Adrenal gland (tissue), 19 donors: ENCODE measurements at places on chromosomes 16 and 17.

GRCh38 chr17:45413498-45413923 lies 19.2 kb downstream of the ARHGAP27 start:
- no peak overlapping the region for H3K4me3 ChIP-seq
- H3K27me3 ChIP-seq, result no peaks in the 10 kb centered on the region
- H3K27ac ChIP-seq, result no peak overlapping the region

DNA sequence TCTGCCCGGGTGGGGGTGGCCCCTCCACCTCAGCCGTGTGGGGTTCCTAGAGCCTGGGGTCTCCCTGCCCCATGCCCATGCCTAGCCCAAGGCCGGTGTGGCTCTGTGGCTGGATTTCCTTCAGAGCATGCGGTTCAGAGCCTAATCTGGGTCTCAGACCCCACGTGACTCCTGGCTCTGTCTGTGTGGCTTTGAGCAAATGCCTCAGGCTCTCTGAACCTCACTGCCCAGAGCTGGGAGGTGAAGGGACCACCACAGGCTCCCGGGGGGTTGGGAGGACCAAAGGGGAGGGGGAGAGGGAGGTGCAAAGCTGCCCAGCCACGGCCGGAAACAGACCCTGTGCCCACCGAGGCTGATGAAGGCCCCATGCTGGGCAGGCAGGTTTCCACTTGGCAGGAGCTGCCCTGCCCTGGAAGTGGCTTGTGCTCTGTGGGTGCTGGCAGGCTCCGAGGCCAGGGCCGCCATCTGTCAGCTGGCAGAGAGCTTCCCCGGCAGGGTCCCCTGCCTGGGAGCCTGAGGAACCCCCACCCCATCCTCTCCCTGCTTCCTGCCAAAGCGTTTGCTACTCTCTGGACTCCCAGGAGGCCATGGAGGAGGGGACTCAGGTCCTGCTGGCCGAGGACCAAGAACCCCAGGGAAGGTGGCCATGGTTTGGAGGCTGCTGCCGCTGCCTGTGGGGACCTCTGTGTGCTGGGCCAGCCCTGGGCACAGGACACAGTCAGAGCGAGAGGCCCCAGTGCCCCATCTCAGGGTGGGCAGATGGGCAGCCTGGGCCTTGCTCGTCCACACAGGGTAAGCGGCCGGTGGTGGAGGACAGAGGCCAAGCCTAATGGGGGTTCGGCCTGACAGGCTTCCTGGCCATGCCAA lies 4.0 kb downstream of the CDH15 start:
- H3K27me3 ChIP-seq, result no peaks in the 10 kb centered on the region
- H3K4me1 ChIP-seq, result peaks cover 4% of the 10 kb centered on the region
- no peaks in the 10 kb centered on the region for H3K36me3 ChIP-seq
- no peak overlapping the region for H3K4me3 ChIP-seq
- no peak overlapping the region for H3K27ac ChIP-seq

GRCh38 chr17:4604111-4604644 lies 19.8 kb downstream of the SMTNL2 start:
- H3K27ac ChIP-seq, result peak overlapping the region; percentile 75
- DNase-seq, result peak; percentile 89

GRCh38 chr16:61797961-61798507 lies 238.2 kb downstream of the CDH8 start:
- no peaks in the 10 kb centered on the region for H3K27me3 ChIP-seq
- H3K4me3 ChIP-seq, result no peak overlapping the region
- H3K27ac ChIP-seq, result no peak overlapping the region
- no peaks in the 10 kb centered on the region for H3K4me1 ChIP-seq

DNA sequence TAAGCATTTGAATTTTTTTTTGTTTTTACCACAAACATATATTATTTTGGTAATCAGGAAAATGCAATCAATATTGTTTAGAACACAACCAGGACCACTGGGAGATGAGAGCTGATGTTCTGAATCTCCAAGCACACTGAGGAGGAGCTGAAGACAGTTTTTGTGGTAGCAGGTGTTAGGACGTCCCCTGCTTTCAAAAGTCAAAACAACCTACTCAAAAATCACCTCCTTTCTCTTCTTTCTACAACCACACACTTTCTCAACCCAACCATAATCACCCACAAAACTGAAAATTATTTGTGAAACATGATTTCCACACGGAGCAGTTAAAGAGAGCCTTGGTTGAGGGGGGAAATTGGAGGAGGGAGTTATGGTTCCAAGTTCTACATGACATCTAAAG lies 26.7 kb upstream of the CFAP20 start:
- H3K4me3 ChIP-seq, result no peak overlapping the region
- H3K4me1 ChIP-seq, result no peaks in the 10 kb centered on the region
- DNase-seq, result no peak
- no peaks in the 10 kb centered on the region for H3K36me3 ChIP-seq

DNA sequence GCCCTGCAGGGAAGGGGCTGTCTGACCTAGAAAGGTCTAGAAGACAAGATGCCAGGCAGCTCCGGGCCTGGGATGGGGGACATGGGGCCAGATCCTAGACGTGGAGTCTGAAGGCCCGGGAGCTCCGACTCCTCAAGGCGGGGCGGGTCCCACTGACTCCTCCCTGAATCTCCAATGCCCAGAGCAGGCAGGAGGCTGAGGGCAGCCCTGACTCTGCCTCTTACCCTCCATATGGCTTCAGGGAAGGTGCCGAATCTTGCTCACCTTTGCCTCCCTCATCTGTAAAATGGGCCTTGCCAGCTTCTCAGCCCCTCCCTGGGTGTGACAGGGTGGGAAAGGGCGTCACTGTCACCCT lies 14.8 kb downstream of the VASN start:
- no peak overlapping the region for H3K4me3 ChIP-seq
- H3K27me3 ChIP-seq, result no peaks in the 10 kb centered on the region
- no peak for DNase-seq
- peaks cover 9% of the 10 kb centered on the region for H3K4me1 ChIP-seq
- H3K27ac ChIP-seq, result no peak overlapping the region

GRCh38 chr16:89507214-89507833 lies 879 bp upstream of the SPG7 start:
- peak overlapping the region; percentile 94 for H3K4me3 ChIP-seq
- no peaks in the 10 kb centered on the region for H3K36me3 ChIP-seq
- peak overlapping the region; percentile 94 for H3K27ac ChIP-seq
- H3K27me3 ChIP-seq, result no peaks in the 10 kb centered on the region

DNA sequence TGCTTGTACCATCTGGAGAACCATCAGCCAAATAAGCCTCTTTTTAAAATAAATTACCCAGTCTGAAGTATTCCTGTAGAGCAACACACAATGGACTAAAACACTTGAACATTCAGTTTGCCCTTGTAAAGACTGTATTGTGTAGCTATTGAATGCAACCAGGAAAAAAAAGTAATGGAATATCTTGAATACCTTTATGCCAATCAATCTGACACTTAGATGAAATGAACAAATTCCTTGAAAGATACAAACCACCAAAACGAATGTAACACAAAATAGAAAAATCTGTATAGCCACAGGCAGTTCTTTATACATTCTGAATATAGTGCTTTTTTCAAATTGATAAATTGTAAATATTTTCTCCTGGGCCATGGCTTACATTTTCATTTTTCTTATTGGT lies 63.3 kb upstream of the KCNJ16 start:
- no peak overlapping the region for H3K4me3 ChIP-seq
- H3K36me3 ChIP-seq, result no peaks in the 10 kb centered on the region
- no peak for DNase-seq
- H3K27me3 ChIP-seq, result no peaks in the 10 kb centered on the region

DNA sequence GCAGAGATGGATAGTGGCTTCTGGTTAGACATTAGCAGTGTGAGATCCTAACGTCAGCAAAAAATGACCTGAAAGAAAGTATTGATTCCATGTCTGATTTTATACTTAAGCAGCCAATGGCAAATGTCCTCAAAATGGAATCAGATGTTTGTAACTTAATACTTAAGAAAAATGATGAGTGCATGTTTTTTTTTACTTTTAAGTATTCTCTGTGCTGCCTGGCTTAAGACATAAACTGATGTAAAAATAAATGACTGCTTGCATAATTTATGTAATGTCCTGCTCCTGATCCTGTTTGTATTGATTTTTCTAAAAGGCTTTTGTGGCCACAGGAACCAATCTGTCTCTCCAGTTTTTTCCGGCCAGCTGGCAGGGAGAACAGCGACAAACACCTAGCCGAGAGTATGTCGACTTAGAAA lies 7.4 kb downstream of the CBFB start:
- H3K4me3 ChIP-seq, result no peak overlapping the region
- H3K4me1 ChIP-seq, result peaks cover 17% of the 10 kb centered on the region
- no peak for DNase-seq
- no peaks in the 10 kb centered on the region for H3K36me3 ChIP-seq
- no peaks in the 10 kb centered on the region for H3K27me3 ChIP-seq

GRCh38 chr17:63960006-63960405 lies 12.7 kb downstream of the SCN4A start:
- H3K36me3 ChIP-seq, result no peaks in the 10 kb centered on the region
- no peak overlapping the region for H3K27ac ChIP-seq
- no peak for DNase-seq
- H3K4me1 ChIP-seq, result peaks cover 13% of the 10 kb centered on the region
- H3K4me3 ChIP-seq, result no peak overlapping the region

- no peak overlapping the region for H3K27ac ChIP-seq
- no peaks in the 10 kb centered on the region for H3K27me3 ChIP-seq
- H3K4me1 ChIP-seq, result no peaks in the 10 kb centered on the region
- H3K36me3 ChIP-seq, result no peaks in the 10 kb centered on the region
- H3K4me3 ChIP-seq, result no peak overlapping the region
- DNase-seq, result no peak
Measured at GRCh38 chr17:62670202-62670821, 42.8 kb downstream of the MRC2 start.

DNA sequence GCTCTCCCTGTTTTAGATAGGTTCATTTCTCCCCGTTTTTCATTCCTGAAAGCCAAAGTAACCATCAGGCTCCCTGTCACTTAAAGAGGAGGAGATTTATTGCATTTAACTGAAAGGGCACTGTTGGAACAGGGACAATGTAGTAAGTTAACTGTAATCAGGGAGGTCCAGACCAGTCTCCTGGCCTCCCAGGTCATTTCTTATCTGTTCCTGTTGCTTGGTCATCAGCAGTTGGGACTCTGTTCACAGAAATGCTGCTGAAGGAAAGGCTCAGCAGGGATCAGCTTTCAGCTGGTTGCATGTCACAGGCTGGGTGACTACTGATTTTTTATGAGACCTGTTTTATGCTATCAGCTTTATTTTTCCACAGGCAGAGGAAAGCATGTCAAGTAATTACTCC lies 622.6 kb upstream of the GOT2 start:
- H3K36me3 ChIP-seq, result no peaks in the 10 kb centered on the region
- DNase-seq, result no peak
- no peaks in the 10 kb centered on the region for H3K4me1 ChIP-seq
- H3K27ac ChIP-seq, result no peak overlapping the region

DNA sequence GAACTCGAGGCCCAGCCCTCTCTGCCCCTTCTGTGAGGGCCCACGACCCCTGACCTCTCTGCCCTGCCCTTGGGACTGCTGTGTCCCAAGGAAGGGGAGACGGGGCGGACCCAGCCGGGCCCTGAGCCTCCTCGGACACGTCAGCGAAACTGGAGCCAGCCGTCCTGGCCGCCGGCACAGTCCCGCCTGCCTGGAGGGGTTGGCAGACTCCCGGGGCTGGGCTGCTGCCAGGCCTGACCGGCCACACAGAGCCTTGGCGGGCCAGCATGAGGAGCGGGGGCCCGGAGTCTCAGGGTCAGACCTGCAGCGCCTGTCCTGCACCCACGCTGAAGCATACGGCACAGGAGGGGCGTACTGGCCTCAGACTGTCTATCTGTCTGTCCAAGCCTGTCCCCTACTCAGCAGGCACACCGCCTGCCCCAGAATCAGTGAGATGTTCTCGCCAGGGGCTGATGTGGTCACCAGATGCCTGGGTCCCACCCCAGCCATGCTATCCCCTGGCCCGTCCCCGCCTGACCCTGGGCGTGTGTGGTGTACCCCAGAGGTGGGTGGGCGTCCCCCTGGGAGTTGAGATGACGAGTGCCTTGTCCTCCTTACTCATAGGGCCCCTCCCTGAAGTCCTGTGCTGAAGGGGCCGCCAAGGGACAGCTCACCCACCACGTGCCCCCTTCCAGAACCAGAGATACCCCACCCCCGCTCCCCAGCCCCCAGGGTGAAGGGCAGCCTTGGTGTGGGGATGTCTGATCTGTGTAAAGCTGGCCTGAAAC lies 4.7 kb downstream of the VASN start:
- H3K27ac ChIP-seq, result peak overlapping the region; percentile 59
- no peaks in the 10 kb centered on the region for H3K27me3 ChIP-seq
- H3K4me3 ChIP-seq, result no peak overlapping the region
- peaks cover 28% of the 10 kb centered on the region for H3K4me1 ChIP-seq
- no peaks in the 10 kb centered on the region for H3K36me3 ChIP-seq

- H3K27me3 ChIP-seq, result no peaks in the 10 kb centered on the region
- H3K4me3 ChIP-seq, result no peak overlapping the region
- H3K36me3 ChIP-seq, result peaks cover 14% of the 10 kb centered on the region
- H3K27ac ChIP-seq, result no peak overlapping the region
- H3K4me1 ChIP-seq, result peaks cover 12% of the 10 kb centered on the region
Measured at GRCh38 chr17:37116671-37117185, 168.0 kb downstream of the AATF start.

- no peak for DNase-seq
- peaks cover 24% of the 10 kb centered on the region for H3K4me1 ChIP-seq
- H3K4me3 ChIP-seq, result no peak overlapping the region
- H3K36me3 ChIP-seq, result peaks cover 28% of the 10 kb centered on the region
Measured at GRCh38 chr17:75518201-75518600, 1.9 kb downstream of the TSEN54 start.

DNA sequence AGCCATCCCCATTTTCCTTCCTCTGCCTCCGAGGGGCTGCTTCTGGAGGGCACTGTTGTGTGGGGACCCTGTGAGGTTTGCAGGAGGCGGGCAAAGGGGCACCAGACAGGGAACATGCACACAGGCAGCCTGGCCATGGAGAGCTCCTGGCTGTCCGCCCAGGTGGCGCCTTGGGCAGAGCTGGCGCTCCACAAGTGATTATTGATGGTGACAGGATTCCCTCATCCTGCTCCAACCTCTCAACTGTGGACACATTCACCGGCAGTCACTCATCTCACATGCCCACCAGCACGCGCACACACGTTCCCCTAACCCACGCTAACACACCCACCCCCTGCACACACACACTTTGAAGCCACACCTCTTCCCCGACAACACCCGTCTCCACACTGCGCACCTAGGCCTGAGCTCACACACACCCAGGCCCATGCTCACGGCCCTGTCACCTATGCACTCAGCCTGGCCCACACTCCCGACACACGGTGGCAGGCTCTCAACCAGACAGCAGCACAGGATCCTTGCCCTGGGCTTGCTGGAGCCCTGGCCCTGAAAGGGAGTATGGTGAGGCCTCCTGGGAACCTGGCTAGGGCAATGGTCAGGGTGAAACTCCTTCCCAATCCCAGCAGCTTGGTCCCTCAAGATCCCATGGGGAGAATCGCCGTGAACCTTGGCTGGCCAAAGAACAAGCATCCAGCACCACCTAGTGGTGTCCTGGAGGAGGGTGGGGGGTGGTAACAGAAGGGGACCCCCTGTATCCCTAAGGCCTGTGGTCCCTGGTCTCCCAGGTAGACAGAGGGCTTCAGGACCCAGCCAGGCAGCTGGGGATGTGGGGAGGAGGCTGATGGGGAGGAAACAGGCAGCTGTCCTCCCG lies 3.6 kb downstream of the PNMT start:
- peaks cover 17% of the 10 kb centered on the region for H3K4me1 ChIP-seq
- no peaks in the 10 kb centered on the region for H3K36me3 ChIP-seq
- peak overlapping the region; percentile 62 for H3K27ac ChIP-seq
- no peak for DNase-seq
